ENCODE measurements at places on chromosomes 2 and 18. TPM values are rescaled to one million over a fixed set of nuclear protein-coding genes. Genes with fewer than 3 reads are reported as not detected.

GRCh38 chr18:10015288-10015701, 101.5 kb downstream of the VAPA start:
- peak; percentile 72 for DNase-seq
- no peaks in the 10 kb centered on the region for H3K27me3 ChIP-seq
- H3K36me3 ChIP-seq, result no peaks in the 10 kb centered on the region
- peaks cover 34% of the 10 kb centered on the region for H3K4me1 ChIP-seq

DNA sequence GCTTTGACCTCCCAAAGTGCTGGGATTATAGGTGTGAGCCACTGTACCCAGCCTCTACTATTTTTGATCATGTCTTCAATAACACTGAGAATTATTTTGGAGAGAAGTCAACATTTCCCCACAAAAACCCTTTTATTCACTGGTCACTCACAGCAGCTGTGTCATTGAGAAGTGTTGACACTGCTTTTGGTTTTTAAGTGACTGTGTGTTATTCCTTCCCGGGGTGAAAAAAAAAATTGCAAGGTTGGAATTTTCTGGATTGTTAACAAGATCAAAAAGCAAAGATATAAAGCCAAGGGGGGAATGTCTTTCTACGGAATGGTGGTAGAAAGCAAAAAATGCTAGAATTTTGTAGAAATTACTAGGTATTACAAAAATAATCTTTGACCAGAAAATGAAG, 61.5 kb downstream of the TANC1 start:
- no peak for DNase-seq
- H3K4me3 ChIP-seq, result no peak overlapping the region
- peak overlapping the region; percentile 60 for H3K27ac ChIP-seq
- H3K36me3 ChIP-seq, result no peaks in the 10 kb centered on the region
- peaks cover 27% of the 10 kb centered on the region for H3K4me1 ChIP-seq

Gene UGT1A3
- not detected for total RNA-seq

GRCh38 chr2:215660687-215661086, 224.8 kb upstream of the FN1 start:
- DNase-seq, result peak; percentile 97
- H3K4me3 ChIP-seq, result no peak overlapping the region
- peak overlapping the region; percentile 88 for H3K27ac ChIP-seq
- H3K4me1 ChIP-seq, result peaks cover 45% of the 10 kb centered on the region

DNA sequence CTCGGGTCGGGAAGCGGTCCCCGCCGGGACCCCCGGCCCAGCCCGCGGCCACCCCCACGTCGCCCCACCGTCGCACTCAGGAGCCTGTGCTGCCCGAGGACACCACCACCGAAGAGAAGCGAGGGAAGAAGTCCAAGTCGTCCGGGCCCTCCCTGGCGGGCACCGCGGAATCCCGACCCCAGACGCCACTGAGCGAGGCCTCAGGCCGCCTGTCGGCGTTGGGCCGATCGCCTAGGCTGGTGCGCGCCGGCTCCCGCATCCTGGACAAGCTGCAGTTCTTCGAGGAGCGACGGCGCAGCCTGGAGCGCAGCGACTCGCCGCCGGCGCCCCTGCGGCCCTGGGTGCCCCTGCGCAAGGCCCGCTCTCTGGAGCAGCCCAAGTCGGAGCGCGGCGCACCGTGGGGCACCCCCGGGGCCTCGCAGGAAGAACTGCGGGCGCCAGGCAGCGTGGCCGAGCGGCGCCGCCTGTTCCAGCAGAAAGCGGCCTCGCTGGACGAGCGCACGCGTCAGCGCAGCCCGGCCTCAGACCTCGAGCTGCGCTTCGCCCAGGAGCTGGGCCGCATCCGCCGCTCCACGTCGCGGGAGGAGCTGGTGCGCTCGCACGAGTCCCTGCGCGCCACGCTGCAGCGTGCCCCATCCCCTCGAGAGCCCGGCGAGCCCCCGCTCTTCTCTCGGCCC, 13.6 kb downstream of the SPEG start:
- H3K4me3 ChIP-seq, result no peak overlapping the region
- peaks cover 51% of the 10 kb centered on the region for H3K4me1 ChIP-seq
- peaks cover 6% of the 10 kb centered on the region for H3K36me3 ChIP-seq
- H3K27ac ChIP-seq, result no peak overlapping the region
